Tibial artery (tissue), 4 donors: ENCODE measurements at places on chromosomes 2 and 18.

GRCh38 chr2:218009765-218010139, 7.0 kb upstream of the TNS1 start:
- no peak for DNase-seq

DNA sequence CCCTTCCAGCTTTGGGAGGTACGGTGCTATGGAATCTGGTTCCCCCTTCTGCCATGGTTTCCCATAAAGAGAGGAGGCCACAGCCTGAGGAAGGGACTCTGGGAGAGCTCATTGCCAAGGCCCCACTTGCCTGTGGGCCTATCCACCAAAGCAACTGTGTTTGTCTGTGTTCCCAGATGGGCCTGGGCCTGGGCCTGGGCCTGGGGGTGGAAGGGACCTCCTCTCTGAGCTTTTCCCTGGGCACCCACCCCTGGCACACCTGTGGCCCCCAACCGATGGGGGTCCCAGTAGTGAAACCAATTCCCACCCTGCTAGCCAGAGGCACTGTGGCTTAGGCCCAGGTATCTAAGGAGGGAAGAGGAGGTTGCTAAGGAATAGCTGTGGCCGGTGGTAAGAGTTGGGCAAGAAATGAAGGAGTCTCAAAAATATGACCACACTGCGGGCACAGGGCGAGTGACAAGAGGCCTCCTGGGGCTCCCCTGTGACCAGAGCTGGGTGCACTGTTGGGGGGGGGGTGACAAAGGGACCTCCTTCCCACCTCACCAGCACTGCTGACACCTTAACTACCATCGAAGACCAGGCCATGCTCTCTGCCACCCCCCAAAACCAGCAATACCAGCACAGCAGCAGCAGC, 4.9 kb upstream of the DUSP2 start:
- no peak for DNase-seq

DNA sequence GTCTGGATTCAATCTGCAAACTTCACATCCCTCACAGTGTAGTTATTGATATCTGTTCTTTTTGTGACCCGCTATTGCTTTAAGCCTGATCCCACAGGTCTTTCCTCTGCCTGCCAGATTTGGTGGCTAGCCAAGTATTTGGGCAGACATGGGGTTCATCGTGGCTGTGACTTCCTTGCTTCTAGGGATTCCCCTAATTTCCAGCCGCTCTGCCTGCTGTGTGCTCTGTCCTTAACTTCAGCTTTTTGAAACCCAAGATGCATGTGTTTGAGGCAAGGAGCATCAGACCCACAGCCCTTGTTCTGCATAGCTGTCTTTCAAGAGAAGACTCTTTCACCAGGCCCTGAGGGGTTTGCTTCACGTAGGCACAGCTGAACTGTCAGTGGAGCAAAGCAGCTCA, 54.2 kb downstream of the NCAPH start:
- no peak for DNase-seq

DNA sequence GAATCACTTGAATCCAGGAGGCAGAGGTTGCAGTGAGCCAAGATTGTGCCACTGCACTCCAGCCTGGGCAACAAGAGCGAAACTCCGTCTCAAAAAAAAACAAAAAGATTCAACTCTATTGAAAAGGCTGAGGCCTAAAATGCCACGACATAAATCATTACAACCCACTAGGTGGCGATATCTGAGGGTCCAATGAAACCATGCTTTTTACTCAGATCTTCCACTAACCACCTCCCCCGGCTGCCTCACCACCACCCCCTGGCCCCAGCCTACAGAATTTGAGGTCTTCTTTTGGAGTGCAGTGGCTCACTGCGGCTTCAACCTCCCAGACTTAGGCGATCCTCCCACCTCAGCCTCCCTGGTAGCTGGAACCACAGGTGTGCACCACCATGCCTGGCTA, 57.5 kb downstream of the AP1S3 start:
- DNase-seq = no peak

DNA sequence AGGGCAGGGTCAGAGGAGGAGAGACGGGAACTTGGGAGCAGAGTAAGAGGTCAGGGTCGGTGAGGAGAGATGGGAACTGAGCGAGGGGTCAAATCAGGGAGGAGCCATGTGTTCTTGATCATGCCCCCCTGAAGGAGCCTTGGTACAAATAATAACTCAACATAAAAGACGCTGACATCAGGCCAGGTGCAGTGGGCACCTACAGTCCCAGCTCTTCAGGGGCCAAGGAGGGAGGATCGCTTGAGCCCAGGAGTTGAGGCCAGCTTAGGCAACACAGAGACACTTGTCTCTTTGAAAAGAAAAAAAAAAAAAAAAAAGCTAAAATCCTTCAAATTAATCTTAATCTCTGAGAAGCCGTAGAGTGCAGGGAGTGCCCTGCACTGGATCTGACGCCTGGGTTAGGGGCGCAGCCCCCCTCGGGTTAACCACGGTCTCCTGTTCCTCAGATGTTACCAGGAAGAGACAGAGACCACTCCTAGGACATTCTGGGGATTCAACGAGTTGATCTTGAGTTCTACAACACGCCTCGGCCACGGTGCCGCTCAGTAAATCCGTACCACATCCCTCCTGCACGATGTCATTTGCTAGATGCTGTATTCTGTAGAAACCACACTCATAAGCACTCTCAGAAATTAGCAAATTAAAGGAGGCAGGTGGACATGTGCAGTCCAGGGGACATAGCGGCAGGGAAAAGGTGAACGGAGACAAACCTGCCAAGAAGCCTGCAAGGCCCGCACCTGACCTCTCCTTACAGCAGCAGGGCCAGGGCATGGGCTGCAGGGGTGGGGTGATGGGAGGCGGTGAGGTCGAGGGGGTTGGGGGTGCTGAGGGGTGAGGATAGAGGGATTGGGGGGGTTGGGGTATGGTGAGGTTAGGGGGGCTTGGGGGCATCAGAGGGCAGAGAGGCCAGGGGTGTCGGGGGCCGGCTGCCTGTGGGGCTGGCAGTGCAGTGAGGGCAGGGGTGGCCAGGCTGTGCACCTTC, 29.2 kb downstream of the SLC66A2 start:
- no peak for DNase-seq

DNA sequence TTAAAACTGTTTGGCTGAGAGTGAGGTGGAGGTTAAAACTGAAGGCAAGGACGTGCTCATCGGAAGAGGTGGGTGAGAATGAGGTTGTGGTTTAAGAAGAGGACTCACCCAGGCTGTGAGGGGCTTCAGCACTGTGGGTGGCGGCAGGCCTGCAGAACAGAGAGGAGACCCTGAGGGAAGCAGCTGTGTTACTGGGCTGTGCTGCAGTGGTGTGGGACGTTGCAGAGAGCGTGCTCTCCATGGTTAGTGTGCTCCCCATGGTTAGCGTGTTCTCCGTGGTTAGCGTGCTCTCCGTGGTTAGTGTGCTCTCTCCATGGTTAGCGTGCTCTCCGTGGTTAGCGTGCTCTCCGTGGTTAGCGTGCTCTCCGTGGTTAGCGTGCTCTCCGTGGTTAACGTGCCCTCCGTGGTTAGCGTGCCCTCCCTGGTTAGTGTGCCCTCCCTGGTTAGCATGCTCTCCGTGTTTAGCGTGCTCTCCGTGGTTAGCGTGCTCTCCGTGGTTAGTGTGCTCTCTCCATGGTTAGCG, 68.5 kb upstream of the NFATC1 start:
- DNase-seq = no peak

DNA sequence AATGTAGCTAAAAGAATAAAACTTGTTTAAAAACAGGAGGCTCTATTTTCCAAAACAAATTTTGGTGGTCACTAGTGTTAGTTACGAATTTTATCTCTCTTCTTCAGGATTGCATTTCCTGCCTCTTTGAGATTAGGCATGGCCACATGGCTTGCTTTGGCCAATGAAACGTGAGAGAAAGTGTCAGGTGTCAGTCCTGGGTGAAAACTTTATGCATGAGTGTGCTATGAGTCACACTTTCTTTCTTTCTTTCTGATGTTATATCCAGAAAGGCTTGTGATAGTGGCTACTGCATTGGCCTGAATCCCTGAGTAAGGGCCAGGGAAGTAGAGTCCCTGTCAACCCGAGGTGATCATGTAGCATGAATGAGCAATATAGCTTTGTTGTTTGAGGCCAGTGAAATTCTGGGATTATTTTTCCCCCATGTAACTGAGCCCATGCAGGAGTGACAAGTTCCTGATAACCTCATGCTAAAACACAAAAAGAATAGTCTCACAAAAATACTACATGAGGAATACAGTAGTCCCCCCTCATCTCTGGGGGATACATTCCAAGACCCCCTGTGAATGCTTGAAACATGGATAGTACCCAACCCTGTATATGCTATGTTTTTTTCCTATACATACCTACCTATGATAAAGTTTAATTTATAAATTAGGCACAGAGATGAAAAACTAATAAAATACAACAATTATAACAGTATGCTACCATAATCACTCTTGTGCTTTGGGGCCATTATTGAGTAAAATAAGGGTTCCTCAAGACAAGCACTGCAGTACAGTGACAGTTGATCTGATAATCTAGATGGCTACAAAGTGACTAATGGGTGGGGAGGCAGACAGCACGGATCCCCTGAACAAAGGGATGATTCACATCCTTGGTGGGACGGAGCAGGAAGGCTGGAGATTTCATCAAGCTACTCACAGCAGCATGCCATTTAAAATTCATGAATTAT, 109.5 kb downstream of the CDC42EP3 start:
- DNase-seq = no peak

DNA sequence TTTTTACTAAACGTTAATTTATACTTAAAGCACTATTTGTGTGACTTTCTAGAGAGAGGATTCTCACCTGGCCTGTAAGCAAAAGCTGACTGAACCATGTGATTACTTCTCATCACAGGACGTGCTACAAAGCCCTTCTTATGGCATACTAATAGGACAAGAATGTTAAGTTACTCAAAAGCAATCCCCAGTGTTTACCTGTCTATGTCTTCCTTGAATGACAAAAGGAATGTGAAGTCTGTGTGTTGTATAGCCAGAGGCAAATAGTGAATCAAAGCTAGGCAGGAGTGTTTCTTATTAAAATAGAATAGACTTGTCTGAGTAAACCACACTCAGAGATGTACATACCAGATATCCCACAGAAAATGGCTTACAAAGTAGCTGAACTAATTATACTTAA, 1465.5 kb downstream of the SUCLG1 start:
- no peak for DNase-seq

- no peak for DNase-seq
These were observed 431 bp downstream of the FAM98A start for GRCh38 chr2:33598561-33599174.

GRCh38 chr2:117195381-117195780, 619.1 kb upstream of the DDX18 start:
- DNase-seq = no peak

DNA sequence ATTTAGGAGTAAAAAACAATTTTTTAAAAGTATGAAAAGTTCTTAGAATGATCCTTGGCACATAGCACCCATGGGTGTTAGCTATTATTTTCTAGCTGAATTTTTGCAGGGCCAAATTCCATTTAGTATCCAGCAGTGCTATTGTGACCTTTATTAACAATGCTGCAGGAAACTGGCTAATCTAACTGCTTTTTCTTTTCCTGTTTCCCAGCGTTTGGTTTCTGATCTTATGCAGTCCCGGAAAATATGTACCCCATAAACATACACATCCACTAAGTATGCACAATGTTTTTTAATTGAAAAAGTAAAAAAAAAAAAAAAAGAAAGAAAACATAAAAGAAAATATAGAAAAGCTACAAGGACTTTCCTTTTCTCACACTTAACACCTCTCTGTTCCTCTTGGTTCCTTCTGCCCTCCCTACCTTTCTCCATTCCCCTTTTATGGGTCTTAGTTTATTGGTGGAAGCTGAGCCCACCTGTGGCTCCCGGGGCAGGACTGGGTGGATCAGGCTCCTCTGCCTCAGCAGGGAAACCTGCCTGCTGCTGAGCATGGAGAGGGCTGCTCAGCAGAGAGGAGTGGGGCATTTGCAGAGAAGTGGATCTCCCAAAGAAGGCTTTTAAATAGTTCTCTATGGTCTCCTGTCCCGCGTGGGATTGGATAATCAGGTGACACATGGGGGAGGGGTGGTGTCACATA, 9.3 kb upstream of the SLC16A14 start:
- no peak for DNase-seq

DNA sequence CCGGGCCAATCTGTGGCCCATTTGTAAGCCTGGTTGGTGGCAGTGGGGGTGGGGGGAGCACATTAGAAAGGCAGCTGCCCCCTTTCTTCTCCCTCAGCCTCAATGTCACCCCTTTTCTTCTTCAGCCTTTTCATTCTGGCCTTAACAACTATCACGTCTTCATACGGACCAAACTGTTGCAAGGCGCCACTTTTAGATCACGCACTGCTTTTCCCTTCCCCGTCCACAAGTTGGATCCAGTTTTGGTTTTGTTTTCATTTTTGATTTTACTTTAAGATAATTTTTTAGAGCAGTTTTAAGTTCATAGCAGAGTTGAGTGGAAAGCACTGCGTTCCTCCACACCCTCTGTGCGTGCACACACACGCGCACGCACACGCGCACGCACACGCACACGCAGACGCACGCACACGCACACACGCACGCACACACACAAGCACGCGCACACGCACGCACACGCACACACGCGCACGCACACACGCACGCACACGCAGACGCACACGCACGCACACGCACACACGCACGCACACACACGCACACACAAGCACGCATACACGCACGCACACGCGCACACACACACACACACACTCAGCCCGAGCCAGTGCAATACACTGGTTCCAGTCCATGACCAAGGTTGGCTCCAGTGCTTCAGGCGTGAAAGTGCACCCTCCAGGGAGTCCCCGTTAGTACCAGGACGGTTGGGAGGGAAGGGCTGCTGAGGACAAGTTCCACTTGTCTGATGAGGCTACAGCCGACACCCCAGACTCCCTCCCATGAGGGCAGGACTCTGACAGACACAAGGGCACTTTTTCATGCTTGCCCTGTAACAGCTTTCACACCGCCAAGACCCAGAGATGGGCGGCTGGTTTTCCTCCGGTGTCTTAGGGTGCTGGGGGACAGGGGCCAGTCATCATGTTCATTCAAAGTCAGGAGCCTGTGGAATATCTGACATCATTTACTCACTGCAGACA, 22.4 kb downstream of the FBLN7 start:
- no peak for DNase-seq

DNA sequence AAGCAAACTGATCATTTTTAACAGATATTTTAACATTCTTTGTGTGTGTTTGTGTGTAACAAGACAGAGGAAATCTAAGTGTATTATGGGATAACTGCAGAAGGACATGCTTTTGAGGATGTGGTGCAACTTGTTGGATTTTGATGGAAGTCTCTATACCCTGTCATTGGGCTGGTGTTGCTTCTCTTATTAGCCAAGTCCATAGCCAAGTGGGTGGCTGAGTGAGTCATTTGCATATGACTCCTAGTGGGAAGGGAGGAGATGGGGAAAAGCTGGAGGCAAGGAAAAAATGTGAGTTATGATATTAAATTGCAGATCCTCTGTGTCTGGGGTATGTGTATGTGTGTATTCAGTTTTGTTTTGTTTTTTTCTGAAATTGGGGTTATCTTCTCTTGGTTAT, 879.9 kb downstream of the DCC start:
- no peak for DNase-seq

- DNase-seq = peak; percentile 51
These were observed 765 bp upstream of the DIPK1C start for GRCh38 chr18:74457725-74458421.

- DNase-seq = peak; percentile 91
These were observed 92.7 kb upstream of the KLF7 start for GRCh38 chr2:207258263-207258991.
